AG10803 (cell line): ENCODE measurements at places on chromosomes 12 and 14.
A peak's percentile ranks its signal among the peaks of the same experiment; 100 is the strongest.

DNA sequence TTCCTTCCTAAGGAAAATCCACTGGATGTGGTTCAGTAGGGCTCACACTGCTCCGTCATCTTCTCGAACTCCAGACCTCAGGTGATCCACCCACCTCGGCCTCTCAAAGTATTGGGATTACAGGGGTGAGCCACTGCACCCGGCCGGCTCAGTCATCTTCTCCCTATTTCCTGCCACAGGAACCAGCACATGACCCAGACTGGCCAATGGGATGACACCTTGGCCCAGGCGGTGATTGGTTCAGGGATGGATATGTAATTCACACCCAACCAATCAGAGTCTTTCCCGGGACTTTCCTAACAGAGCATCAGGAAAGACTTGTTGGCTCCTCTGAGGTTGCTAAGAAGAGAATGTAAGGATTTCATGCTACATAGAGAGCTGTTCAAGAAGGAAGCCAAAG is 19.2 kb upstream of the C12orf76 start:
- no peak for DNase-seq

- peak; percentile 20 for DNase-seq
Measured at GRCh38 chr14:60276347-60276746, 27.3 kb downstream of the PPM1A start.

- peak; percentile 96 for DNase-seq
Measured at GRCh38 chr12:45309836-45310626, 94.1 kb downstream of the ANO6 start.

GRCh38 chr12:8483079-8483478 is 27.3 kb downstream of the CLEC6A start:
- DNase-seq = no peak

GRCh38 chr14:31205681-31206535 is 1.7 kb downstream of the HECTD1 start:
- peak; percentile 95 for DNase-seq

- DNase-seq = peak; percentile 31
Measured at GRCh38 chr14:29016050-29016900, 249.7 kb downstream of the FOXG1 start.

- no peak for DNase-seq
Measured at GRCh38 chr12:58211211-58211610, 269.8 kb downstream of the ATP23 start.

DNA sequence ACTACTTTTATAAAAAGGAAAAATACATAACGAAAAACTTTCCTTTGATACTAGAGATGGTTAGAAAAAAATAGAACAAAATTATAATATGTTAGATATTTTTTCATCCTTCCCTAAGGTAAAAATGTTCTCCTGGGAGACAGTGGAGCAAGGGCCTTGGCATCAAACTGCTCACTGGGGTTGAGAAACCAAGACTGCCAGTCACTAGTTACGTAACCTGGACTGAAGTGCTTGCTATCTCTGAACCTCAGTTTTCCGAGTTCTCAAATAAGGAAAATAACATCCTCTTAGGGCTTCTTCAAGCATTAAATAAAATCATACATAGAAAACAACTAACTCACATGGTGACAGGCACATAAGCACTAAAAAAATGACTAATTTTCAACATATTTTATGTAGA is 48.2 kb upstream of the FRMD6 start:
- DNase-seq = peak; percentile 86
